Erythroblast (primary cell): ENCODE measurements at places on chromosomes 2 and 18.

DNA sequence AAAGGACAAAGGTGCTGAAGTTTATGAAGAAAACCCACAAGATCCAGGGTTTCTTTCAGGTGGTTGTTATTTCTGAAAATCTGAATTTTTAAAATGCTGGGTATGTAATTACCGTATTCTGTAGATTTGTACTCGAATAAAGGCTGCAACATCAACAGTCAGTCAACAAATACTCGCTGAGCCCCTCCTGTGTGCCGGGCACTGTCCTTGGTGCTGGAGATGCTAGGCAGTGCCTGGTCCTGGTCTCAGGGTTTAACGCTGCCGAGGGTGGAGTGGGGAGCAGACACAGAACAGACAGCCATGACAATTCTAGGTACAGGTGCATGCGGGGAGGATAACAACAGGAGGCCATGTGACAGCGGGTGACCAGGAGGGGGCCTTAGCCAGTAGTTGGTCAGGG is 27.2 kb upstream of the PDIA6 start:
- no peak for DNase-seq

DNA sequence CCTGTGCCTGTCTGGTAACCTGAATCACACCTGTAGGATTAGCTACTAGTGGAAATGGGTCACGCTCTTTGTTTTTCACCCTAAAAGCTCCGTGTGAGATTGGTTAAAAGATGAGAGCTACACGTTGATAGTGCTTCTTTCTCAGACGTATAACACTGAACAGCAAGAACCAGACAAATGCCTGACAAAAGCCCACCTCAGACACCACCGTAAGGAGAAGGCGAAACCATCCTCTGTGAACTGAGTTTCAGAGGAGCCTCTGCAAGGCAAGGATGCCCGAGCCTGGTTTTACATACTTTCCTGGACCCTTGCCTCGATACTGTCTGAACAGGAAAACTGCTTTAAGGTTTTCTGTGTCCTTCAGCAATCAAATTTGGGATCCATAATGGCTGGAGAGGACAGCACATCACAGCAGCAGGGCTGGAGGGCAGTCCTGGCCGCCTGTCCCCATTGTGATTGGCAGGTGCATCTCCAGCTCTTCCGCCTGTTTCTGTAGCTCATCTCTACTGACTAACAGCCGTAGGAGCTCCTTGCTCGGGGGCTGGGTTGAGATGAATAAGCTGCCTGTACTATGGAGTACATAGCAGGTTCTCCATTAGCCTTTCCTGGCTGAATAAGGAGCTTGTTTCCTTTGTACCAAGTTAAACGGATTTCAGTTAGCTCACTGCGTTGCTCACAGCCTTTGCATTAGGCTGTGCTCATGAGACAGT is 155.5 kb downstream of the MYT1L start:
- no peak for DNase-seq

- no peak for DNase-seq
Measured at GRCh38 chr2:70043252-70043875, 43.9 kb upstream of the PCBP1 start.

- no peak for DNase-seq
Measured at GRCh38 chr2:201185863-201186262, 2.9 kb downstream of the CASP10 start.

DNA sequence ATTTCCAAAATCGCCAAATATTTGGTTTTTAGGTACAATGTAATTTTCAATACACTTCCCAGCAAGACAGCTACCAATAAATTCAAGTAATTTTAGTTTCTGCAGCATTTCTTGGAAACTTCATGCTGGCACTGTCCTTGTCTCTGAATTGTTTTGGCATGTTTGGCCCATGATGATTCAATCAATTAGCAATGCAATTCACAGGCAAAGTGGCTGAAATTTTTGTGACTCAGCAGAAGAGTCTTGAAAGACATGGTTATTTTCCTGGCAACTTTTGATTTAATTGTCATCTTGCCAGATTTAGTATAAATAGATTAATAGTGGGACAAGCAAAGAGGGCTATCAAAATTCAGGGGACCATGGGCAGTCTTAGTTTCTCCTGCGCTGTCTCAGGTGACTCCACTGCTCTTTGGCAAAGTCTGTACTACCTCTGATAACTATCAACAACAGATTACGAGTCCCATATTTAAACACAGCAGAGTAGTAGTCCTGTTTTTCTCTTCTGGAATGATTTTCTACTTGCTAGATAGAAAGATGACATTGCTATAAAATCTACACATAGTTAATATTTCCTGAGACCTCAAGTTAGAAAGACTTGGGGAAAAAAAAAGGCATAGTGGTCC is 88.9 kb upstream of the CYP26B1 start:
- no peak for DNase-seq

GRCh38 chr2:225464346-225465025 is 65.0 kb downstream of the NYAP2 start:
- no peak for DNase-seq

DNA sequence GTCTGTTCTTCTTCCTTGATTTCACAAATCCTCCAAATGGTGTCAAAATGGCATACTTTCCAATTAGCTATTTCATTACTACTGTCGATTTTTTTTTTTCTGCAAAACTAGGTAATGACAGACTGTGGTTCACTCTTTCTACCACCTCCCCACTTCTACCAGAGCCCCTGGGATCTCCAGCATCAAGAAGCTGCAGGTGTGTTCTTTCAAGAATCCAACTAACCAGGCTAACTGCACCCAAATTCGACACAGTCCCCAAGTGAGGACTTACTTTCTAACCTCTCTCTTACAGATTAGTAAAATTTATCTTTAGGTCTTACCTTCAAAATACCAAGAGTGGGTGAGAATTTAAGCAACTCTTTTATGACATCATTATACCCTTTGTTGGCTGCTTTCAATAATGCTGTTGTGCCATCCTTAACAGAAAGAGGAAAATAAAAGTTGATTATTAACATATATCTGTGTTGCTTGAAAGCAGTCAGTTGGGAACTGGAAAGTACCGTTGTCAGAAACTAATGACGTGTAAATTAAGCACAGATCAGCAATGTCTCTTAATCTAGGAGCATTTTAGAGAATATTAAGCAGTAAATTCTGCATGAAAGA is 31.2 kb upstream of the NPC1 start:
- no peak for DNase-seq

DNA sequence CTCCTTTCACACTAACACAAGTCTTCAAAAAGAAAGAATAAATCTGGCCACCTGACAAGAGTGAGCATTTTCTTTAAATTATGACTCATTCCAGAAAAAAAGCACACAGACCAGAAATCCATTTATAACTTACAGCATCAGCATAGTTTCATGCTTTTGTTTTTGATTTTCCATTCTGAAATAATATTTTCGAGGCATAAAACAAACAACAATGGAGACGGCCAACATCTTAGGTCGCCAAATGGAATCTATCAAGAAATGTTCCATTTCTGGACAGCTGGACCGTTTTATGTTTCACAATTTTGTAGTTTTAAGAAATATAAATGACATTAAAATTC is 165.4 kb upstream of the ZFP36L2 start:
- no peak for DNase-seq
